ENCODE measurements at places on chromosomes 2 and 18.

DNA sequence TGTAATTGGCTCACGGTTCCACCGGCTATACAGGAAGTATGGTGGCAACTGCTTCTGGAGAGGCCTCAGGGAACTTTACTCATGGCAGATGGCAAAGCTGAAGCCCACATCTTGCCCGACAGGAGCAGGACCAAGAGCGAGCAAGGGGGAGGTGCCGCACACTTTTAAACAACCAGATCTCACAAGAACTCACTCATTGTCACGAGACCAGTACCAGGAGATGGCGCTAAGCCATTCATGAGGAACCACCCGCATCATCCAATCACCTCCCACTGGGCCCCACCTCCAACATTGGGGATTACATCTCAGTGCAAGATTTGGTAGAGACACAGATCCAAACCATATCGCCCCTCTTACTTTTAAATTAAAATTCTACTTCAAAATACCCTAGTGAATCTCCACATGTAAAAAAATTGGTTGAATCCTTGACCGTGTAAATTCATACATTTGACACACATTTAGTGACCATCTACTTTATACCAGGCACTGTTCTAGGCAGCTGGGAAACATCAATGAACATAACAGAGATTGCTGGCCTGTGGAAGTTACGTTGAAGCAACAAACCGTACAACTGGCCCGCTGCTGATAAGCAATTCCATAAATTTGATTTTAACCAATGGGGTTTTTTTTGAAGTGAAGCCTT, 87.6 kb downstream of the ALPK2 start:
- DNase-seq: no peak

- DNase-seq: no peak
These were observed 12.9 kb downstream of the PLEKHM3 start for GRCh38 chr2:208012449-208012848.

DNA sequence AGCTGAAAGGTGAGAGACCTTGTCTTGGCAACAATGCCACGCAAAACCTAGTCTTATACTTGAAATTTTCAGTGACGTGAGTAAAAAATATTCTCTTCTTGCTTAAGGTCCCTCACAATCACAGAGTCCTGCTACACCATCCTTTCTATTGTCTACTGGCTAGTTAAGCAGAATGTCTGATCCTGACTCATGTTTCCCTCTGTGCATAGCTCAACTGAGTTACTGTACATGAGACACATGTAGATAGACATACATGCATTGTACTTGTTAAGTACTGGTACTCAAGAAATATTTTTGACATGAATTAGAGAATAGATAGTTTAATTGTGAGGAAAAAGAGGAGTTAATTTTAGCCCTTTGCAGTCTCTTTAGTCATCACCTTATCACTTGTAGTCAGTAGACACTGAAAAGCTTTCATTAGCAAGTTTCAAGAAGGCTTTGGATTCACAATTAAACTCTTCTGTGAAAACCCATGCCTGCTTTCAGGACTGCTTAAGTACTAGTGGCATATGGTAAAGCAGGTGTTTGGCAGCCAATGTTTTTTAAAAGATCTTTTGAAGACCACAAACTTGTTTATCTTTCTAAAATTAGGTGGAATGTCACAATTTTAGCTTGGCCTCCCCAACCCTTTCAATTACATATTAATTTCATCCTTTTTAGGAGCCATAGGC, 158.7 kb upstream of the CCDC150 start:
- no peak for DNase-seq

GRCh38 chr2:85071096-85071495, 62.1 kb upstream of the TCF7L1 start:
- no peak for DNase-seq

GRCh38 chr18:10928011-10928771, 221.2 kb downstream of the PIEZO2 start:
- DNase-seq: no peak

DNA sequence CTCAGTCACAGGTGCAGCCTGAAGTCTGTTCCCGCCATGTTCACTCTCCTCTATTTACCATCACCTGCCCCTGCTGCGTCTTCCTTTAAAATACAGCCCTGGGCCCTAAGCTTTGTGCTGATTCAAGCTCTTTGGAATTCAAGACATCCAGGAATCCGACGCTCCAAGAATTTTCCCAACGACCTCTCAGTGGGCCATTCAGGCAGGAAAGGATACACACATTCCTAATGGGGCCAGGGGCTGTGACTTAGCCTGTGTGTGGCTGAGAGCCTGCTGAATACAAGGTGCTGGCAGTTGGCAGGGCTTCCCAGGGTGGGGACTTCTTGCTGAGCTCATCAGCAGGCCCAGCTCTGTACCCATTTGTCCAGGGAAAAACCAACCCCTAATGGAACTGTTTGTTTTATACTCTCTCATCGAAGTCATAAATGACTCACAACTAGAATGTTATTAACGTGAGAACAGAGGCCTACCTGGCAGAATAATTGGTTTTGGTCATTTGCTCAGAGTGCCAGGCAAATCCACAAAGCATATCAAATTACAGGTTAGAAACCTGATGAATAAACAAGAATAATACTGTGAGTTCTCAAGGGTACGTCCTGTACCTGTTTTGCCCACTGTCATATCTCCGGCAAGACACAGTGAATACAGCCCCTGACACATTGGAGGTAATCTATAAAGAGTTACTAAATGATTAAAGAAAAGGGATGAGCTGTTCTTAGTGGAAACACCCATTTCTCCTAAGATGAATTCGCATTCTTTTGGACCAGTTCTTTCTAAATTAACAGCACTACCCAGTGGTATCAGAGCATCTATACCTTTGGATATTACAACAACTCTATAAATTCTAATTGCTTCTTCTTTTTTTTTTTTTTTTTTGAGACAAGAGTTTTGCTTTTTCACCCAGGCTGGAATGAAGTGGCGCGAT, 12.6 kb upstream of the KCMF1 start:
- DNase-seq: no peak

GRCh38 chr18:50167966-50168365, 27.0 kb downstream of the MYO5B start:
- DNase-seq: no peak

- peak; percentile 93 for DNase-seq
These were observed 784 bp downstream of the ACTR1B start for GRCh38 chr2:97662895-97663625.

- no peak for DNase-seq
These were observed 35.6 kb downstream of the GLI2 start for GRCh38 chr2:120771111-120771780.

DNA sequence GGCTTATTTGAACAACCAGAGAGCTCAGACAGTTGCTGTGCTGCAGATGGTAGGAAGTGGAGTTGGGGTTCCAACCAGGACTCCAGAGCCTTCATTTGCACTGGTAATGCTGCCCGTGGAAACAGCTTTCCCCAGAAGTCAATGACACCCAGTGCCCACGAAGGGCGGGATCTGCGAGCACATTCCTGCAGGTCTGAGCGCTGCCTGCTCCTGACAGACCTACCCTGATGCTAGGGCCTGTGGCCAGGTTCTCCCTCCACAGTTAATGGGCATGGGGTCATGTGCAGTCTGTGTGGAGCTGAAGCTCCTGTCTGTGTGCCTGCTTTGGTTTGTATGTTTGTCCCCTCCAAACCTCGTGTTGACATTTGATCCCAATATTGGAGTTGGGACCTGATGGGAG, 299.0 kb upstream of the HS6ST1 start:
- no peak for DNase-seq

- no peak for DNase-seq
These were observed 30.3 kb downstream of the TANC1 start for GRCh38 chr2:158998551-158999248.

DNA sequence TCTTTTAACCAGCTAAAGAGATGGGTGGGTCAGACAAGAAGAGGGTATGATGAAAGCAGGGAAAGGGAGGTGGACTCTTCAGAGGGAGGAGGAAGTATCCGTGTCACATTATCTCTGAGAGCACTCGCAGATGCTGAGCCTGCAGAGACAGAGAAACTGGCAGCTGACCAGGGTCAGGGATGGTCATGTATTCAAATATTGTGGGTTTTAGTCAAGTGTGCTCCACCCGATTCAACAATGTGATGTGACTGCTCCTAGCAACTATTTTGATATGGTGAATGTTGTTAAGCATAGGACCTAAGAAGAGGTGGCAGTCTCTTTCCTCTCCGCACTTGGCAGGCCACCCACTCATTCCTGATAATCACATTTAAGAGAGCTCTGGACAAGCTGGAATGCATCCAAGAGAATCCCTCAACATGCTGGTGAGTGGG, 1.3 kb upstream of the CLIP4 start:
- DNase-seq: no peak

GRCh38 chr2:18454692-18455235, 105.7 kb downstream of the RDH14 start:
- DNase-seq: no peak

DNA sequence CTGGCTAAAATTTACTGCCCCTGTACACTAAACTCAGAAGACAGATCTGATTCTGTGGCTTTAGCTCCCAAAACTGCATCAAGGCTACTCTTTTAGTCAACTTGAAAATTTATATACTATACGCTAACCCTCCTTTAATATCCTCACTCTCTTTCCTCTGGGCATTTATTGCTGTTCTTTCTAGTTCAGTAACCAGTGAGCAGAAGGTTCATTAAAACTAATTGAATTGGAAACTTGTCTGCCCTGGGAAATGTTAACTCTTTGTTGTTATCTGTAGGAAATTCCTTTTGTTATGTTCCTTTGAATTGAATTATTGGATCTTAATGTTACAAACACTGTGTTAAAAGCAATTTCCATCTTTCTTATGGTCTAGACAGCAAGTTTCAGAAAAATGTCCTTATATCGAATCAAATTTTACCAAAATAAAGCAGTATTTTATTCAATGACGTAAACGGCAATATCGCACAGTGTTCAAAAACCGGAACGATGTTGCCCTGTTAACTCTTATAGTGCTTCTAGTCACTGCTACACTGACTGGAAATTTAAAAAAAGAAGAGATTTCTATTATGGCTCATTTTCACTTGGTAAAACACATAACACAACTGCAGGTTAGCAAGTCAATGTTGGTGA, 168.3 kb downstream of the NR4A2 start:
- DNase-seq: no peak

GRCh38 chr2:120452131-120452530, 106.2 kb downstream of the INHBB start:
- no peak for DNase-seq

- no peak for DNase-seq
These were observed 729.1 kb downstream of the BCL11A start for GRCh38 chr2:59824314-59824713.

DNA sequence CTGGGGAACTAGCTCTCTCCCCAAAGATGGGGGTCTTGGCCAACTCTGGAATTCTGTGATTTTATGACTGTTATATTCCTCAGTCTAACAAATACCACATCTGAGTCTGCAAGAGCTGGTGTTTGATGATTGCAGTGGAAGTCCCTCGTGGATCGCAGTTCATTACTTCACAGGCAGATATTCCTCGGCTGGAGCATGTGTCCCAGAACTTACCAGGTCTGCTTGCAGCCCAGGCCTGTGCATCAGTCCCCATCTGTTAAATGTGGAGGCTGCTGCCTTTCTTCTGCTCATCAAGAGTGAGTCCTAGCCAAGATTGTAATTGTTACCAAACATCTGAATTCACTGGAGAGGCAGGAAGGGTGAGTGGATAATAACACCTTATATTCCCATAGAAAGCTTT, 55.5 kb downstream of the PRKCE start:
- DNase-seq: no peak

- no peak for DNase-seq
These were observed 405.4 kb downstream of the CDH2 start for GRCh38 chr18:27771571-27771970.
